Muscle of leg (tissue), 16 donors: ENCODE measurements at places on chromosomes 7 and 10. TPM values are rescaled to one million over a fixed set of nuclear protein-coding genes. Genes with fewer than 3 reads are reported as not detected.

The LEP gene
- total RNA-seq = not detected

The CCDC3 gene
- 10.5 TPM for total RNA-seq

The CD36 gene
- total RNA-seq = 300 TPM

The MTPN gene
- 48.6 TPM for total RNA-seq

The OPN4 gene
- 0.04 TPM for total RNA-seq

The JAKMIP3 gene
- total RNA-seq = 0.27 TPM

The OGDHL gene
- total RNA-seq = 0.31 TPM

The UPK3BL2 gene
- total RNA-seq = 2.8 TPM

GRCh38 chr10:86206240-86206579 lies 160.4 kb downstream of the GRID1 start:
- H3K36me3 ChIP-seq = no peaks in the 10 kb centered on the region
- no peak for DNase-seq
- H3K27ac ChIP-seq = no peak overlapping the region
- H3K4me3 ChIP-seq = no peak overlapping the region
- peaks cover 2% of the 10 kb centered on the region for H3K27me3 ChIP-seq
- H3K4me1 ChIP-seq = no peaks in the 10 kb centered on the region

DNA sequence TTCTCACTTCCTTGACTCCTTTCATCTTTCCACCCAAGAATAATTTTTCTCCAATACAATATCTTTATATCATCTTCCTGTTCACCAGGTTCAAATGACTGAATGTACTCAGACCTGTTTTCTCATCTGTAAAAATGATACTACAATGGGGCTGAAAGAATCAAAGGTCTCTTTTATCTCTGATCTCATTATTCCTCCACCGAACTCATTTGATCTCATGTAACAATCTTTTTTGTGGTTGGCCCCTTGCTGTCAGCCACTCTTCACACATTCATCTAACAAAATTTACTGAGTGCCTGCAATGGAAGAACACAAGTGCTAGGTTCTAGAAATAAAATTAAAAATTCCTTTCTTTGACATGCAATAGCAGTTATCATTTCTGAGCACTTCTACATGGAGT lies 65.0 kb downstream of the GRM8 start:
- H3K27ac ChIP-seq = no peak overlapping the region
- no peaks in the 10 kb centered on the region for H3K36me3 ChIP-seq
- DNase-seq = no peak
- H3K27me3 ChIP-seq = no peaks in the 10 kb centered on the region
- no peak overlapping the region for H3K4me3 ChIP-seq

DNA sequence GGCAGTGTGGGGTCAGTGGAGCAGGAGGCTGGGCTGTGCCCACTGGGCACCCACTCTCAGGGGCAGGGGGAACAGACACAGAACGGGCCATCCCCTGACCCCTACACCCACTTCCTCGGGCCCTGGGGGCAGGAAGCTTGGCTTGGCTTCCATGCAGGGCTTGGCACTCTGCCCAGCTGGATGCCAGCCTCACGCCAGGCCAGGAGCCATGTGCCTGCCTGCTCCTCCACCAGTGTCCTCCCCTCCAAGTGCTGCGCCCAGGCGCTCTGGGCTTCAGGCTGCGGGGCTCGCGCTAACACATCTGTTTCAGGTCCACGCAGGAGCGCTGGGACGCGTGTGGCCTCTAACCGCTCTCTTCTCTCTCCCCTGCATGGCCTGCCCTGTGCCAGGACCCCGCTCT lies 12.7 kb downstream of the LDB3 start:
- peaks cover 57% of the 10 kb centered on the region for H3K36me3 ChIP-seq
- H3K27ac ChIP-seq = peak overlapping the region; percentile 69
- no peak overlapping the region for H3K4me3 ChIP-seq
- DNase-seq = no peak

GRCh38 chr10:106424054-106424453 lies 740.5 kb downstream of the SORCS1 start:
- no peaks in the 10 kb centered on the region for H3K27me3 ChIP-seq
- no peaks in the 10 kb centered on the region for H3K36me3 ChIP-seq
- H3K4me1 ChIP-seq = no peaks in the 10 kb centered on the region
- DNase-seq = peak; percentile 39
- H3K27ac ChIP-seq = no peak overlapping the region

- H3K4me1 ChIP-seq = no peaks in the 10 kb centered on the region
- H3K36me3 ChIP-seq = no peaks in the 10 kb centered on the region
- no peak overlapping the region for H3K27ac ChIP-seq
- no peaks in the 10 kb centered on the region for H3K27me3 ChIP-seq
- DNase-seq = no peak
- H3K4me3 ChIP-seq = no peak overlapping the region
Measured at GRCh38 chr10:7886056-7886455, 67.8 kb downstream of the TAF3 start.

DNA sequence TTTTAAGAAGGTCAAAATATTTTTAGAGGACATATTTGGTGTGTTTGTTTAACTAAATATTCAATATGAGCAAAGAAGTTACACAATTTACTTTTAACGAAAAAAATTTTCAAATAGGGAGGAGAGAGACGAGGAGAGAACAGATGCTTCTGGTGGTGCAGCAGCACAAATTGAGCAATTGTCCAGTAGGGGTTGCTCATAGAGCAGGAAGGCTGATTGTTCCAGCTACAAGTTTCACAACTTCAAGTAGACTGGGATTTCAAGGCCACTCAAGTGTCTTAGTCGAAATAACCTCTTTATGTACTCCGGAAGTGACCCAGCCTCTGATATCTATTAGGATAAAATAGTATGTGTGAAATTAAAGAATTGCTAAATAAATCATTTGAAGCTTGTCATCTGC lies 197.9 kb downstream of the HDAC9 start:
- H3K27me3 ChIP-seq = no peaks in the 10 kb centered on the region
- H3K4me3 ChIP-seq = no peak overlapping the region
- no peaks in the 10 kb centered on the region for H3K4me1 ChIP-seq
- peak; percentile 74 for DNase-seq
- H3K27ac ChIP-seq = no peak overlapping the region
- no peaks in the 10 kb centered on the region for H3K36me3 ChIP-seq

- no peak overlapping the region for H3K27ac ChIP-seq
- H3K36me3 ChIP-seq = no peaks in the 10 kb centered on the region
- peaks cover 59% of the 10 kb centered on the region for H3K27me3 ChIP-seq
Measured at GRCh38 chr7:128135515-128136214, 104.4 kb upstream of the LRRC4 start.

DNA sequence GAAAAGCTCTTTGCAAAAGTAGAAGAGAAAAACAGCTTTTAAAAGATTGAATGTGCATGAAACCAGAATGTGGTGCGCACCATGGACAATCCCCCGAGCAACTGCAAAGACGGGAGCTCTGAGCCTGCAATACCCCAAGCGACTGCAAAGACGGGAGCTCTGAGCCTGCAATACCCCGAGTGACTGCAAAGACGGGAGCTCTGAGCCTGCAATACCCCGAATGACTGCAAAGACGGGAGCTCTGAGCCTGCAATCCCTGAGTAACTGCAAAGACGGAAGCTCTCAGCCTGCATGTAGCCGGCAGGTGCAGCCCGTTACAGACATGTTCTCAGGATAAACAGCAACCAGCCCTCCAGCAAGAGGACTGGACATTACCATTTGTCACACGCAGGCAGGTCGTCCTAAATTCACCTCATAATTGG lies 6.2 kb downstream of the ZNF775 start:
- DNase-seq = no peak
- H3K27ac ChIP-seq = peak overlapping the region; percentile 59
- H3K4me1 ChIP-seq = peaks cover 80% of the 10 kb centered on the region
- H3K4me3 ChIP-seq = no peak overlapping the region
- no peaks in the 10 kb centered on the region for H3K27me3 ChIP-seq

DNA sequence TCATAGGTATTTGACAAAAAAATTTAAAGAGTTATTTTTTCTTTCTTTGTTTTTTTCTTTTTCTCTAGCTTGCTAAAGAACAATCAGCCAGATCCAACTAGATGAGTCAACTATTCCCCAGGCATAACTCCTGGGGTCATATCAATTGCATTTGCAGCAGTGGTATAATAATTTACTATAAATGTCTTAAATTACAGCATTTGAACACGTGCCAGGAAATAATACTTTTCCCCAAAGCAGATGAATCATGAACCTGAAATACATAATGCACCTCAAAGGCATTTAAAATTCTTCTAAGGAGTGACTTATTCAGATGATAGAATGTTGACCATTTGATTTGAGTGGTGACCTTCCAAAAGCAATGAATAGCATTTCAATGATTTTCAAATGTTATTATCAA lies 190.1 kb downstream of the LRRTM3 start:
- no peaks in the 10 kb centered on the region for H3K36me3 ChIP-seq
- DNase-seq = peak; percentile 39
- H3K27ac ChIP-seq = no peak overlapping the region
- H3K4me3 ChIP-seq = no peak overlapping the region
- no peaks in the 10 kb centered on the region for H3K4me1 ChIP-seq

- no peak for DNase-seq
- H3K36me3 ChIP-seq = no peaks in the 10 kb centered on the region
- peaks cover 58% of the 10 kb centered on the region for H3K27me3 ChIP-seq
- no peak overlapping the region for H3K27ac ChIP-seq
- peaks cover 15% of the 10 kb centered on the region for H3K4me1 ChIP-seq
Measured at GRCh38 chr7:142799437-142799835, 28.7 kb downstream of the PRSS2 start.
